ENCODE measurements at places on chromosomes 3 and 15.

DNA sequence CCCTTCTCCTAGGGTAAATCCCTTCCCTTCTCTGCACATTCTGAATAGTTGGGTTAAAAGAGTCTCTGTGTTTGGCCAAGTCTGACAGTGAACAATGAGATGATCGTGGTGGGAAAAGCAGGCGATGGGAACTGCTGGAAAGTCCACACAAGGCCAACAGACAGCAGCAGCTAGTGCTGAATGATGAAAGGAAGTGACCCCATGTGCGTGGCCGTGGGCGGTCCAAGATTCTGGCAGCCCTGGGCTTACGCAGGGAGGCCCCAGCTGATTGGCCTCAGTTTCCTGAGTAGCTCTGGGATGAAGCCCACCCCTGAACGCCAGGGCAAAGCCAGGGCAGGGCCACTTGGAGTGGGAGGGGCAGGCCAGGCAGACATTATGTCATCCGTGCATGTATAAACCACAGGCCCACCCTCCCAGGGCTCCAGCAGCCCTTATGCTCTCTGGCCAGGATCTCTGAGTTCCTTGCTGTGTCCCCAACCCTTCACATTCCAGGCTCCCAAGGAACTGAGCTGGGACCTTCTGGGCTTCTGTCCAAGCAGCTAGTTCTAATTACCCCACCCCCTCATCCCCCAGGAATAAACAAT is 57.8 kb downstream of the CDC25A start:
- no peak for DNase-seq

- DNase-seq = no peak
Observed at GRCh38 chr3:48826451-48826850, 21.2 kb downstream of the PRKAR2A start.

DNA sequence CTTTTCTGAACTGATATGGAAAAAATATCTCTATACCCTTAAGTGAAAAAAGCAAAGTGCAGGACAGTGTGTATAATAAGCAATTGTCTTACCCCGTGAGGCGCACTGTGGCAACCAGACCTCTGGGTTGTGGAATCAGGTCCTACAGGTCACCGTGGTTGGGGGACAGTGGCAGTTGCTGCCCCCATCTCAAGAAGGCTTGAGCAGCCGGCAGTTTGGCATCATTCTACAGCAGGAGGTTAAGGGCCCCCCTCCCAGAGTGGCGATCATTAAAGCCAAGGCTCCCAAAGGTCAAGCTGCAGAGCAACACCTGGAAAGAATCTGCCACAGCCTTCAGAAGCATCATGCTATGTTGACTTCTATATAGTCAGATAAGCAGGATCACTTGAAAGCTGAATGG is 56.1 kb upstream of the HERC1 start:
- no peak for DNase-seq

- no peak for DNase-seq
Observed at GRCh38 chr15:53384417-53384816, 375.0 kb downstream of the WDR72 start.

DNA sequence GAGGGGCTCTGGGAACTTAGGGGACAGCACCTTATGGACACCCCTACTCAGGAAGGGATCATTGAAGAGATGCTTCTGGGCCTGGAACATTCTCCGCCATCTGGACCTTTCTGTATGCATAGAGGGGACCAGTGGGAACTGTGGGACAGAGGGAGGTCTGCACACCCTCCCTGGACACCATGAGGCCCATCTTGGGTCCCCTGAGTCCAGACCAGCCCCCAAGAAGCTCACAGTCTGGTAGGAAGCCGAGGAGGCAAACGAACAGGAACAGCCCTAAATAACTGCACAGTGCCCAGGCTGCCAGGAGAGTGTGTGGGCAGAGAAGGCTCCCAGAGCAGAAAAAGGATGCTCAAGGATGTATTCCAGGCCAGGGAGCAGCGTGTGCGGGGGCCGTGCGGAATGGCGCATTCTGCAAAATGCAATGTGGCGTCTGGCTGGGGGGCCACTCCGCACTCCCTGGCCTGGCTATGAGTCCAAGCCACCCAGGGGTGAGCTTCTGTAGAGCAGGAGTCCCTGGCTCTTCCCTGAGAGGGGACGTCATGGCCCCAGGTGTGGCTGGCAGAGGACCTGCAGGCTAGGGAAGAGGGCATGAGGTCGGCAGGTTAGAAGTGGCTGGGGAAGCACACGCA is 24.5 kb upstream of the KLF13 start:
- no peak for DNase-seq

DNA sequence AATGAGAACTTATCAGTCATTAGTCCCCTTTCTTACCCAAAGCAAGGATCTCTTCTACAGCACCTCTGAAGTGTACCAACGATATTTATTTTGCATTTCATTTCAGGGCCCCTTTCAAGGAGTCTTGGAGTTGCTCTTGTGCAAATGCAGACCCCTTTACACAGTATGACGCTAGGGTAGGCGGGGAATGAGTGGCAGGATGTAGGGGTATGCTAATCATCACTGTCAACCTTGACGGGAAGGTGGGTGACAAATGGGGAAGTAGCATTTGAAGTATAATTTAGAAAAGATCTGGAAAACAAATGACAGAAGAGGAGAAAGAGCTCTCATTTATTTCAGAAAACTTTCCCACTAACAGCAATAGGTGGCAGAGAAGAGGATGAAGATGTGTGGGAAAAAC is 94.4 kb downstream of the LRRN1 start:
- DNase-seq = no peak

GRCh38 chr3:97360804-97361203 is 403.8 kb upstream of the ARL6 start:
- DNase-seq = no peak

DNA sequence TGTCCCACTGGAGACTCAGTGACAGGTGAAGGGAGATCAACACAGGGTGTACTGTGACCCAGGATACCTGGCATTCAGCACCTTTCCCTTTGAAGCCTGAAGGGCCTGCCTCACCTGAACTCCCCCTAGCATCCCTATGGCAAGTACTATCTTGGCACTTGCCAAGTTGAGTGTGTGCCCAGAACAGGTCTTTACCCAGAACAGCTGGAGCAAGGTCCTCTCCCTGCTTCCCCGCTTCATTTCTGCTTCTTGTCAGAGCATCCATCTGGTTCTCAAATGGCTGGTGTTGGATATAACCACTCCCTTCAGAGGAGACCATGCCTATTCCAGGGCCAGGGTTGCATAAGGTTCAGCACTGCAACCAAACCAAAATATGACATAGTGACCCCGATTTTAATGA is 73.0 kb downstream of the FAM43A start:
- no peak for DNase-seq

DNA sequence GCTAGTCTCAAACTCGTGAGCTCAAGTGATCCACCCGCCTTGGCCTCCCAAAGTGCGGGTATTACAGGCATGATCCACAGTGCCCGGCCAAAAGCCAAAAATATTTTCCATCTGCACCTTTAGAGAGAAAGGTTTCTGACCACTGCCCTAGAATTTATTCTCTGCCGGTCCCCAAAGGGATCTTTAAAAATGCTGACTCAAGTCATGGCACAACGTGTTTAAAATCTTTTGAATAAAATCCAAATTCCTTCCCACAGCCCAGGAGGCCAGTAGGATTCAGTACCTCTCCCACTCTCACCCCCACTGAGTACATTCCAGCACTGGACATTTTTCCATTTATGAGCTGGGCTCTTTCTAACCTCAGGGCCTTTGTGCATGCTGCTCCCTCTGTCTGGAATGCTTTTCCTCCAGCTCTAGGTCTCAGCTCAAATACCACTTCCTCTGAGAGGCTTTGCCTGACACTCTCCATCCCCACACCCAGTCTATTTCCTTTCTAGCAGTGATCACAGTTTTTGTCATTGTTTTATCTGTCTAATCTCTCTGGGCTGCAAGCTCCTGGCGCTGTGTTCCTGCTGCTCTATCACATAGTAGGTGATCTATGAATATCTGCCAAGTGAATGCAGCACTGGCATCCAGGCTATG is 502.9 kb downstream of the SHQ1 start:
- no peak for DNase-seq

- DNase-seq = no peak
Observed at GRCh38 chr3:114562557-114562956, 268.7 kb downstream of the TIGIT start.

GRCh38 chr15:38274135-38274534 is 21.5 kb downstream of the SPRED1 start:
- no peak for DNase-seq

DNA sequence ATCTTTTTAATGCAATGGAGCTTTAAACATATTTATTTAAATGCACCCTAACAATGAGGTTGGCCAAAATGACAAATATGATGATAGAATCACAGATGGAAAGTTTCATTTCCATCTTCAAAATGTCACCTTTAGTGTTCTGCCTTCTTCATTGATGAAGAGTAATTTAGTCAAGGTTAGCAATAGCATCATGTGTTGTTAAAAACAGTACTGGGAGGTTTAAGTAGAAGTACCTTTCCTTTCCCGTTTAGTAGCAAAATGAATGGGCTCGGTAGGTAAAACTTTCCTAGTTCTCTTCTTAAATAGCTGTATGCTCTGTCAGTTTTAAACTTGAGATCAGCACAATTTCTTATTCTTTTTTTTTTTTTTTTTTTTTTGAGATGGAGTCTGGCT is 35.1 kb downstream of the EIF2AK4 start:
- DNase-seq = no peak

DNA sequence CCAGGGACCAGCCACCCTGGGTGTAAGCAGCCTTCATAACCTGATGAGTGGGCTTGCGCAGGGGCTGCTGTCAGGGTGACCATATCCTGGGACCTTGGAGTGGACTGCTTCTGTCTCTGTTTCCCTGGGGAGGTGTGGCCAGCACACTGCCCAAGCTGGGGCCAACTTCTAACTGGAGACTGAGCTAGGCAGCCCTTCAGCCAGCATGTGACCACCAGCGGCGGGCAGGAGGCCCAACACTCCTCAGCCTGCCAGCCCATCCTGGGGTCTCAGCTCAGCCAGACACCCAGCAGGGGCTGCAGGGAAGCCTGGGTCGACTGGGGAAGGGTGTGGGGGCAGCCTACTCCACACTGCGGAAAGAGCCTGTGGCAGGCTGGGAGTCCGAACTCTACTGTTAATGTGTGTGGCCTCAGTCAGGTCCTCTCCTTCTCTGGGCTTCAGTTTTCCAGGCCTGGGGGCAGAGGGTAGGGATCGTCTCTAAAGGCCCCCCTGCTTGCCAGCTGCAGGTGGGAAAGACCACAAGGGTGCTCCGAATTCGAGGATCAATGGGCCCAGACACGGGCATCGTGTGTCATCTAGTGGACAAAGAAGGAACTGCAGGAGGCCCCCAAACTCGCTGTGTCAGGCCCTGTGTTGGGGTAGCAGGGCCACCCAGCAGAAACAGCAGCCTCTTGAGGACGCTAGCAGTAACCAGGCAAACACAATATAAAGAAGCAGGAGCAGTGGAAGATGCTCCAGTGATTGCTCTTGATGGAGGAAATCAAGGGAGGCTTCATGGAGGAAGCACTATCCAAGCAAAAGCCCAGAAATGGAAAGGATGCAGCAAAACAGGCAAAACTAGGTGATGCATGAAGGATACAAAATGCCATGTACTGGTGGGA is 2.0 kb upstream of the SEMA3G start:
- DNase-seq = peak; percentile 56
